ENCODE measurements at places on chromosomes 1 and 21. TPM values are rescaled to one million over a fixed set of nuclear protein-coding genes. Genes with fewer than 3 reads are reported as not detected.

The TRIM17 gene
- polyA plus RNA-seq: 0.21 TPM

The OLFML2B gene
- polyA plus RNA-seq: 11.5 TPM

The DOP1B gene
- 1.7 TPM for polyA plus RNA-seq

The ARMH1 gene
- polyA plus RNA-seq: 0.56 TPM

The LMX1A gene
- polyA plus RNA-seq: 0.09 TPM

The GOLT1A gene
- polyA plus RNA-seq: 0.94 TPM

The FAM151A gene
- polyA plus RNA-seq: 0.46 TPM

The IGSF9 gene
- polyA plus RNA-seq: 1.4 TPM

The KLF17 gene
- polyA plus RNA-seq: not detected

The FTCD gene
- 0.38 TPM for polyA plus RNA-seq

The LIN28A gene
- not detected for polyA plus RNA-seq

The IPO9 gene
- polyA plus RNA-seq: 20.9 TPM

The VPS45 gene
- 22.4 TPM for polyA plus RNA-seq

The MCOLN3 gene
- 1.5 TPM for polyA plus RNA-seq

Measured in adipose tissue (tissue), 3 donors.